ENCODE measurements at places on chromosomes 13 and 19.

GRCh38 chr13:68719815-68720214, 1387.8 kb upstream of the ATXN8OS start:
- DNase-seq, result no peak

- DNase-seq, result no peak
Observed at GRCh38 chr19:51407511-51408131, 9.8 kb downstream of the SIGLEC10 start.

DNA sequence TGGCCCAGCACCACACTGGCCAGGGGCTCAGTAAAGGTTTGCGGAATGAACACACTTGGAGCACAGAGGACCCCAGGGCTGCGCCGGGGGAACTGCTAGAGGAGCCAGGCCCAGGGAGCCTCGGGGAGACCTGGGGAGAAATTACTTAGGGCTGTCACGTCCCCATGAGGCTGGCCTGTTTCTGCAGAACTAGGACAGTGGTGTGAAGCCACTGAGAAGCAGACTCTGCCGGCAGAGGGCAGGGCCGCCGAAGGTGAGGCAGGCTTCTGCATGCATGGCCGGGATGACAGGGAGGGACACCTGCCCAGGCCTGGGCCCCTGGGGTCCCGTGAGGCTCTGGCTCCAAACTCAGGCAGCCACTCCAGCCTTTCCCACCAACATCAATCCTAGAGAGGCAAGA, 26.4 kb downstream of the ELAVL1 start:
- DNase-seq, result no peak

DNA sequence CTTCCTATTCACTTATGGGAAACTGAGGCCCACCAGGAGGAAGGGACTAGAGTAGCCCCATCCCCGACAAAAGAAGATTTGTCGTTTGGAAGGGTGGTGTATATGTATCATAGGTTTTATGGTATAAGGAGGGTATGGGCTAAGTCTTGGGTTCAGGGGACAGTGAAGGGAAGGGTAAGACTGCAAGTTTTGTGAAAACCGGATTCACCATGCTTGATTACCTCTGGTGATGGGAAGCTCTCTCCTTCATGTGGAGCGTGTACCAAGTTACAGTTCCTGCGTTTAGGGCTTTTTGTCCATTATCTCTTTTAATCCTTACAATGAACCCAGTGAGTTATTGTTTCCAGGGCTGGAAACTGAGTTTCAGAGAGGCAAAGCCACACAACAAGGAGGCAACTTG, 3.8 kb downstream of the VASP start:
- DNase-seq, result no peak

Data from NCI-H1930 (cell line).